ENCODE measurements at places on chromosomes 11 and 22.

GRCh38 chr11:72792437-72793021, 1.3 kb downstream of the STARD10 start:
- no peak for DNase-seq

- DNase-seq, result no peak
These were observed 21.9 kb upstream of the POLD3 start for GRCh38 chr11:74570266-74571061.

- DNase-seq, result no peak
These were observed 107.4 kb downstream of the ZBTB16 start for GRCh38 chr11:114166897-114167323.

DNA sequence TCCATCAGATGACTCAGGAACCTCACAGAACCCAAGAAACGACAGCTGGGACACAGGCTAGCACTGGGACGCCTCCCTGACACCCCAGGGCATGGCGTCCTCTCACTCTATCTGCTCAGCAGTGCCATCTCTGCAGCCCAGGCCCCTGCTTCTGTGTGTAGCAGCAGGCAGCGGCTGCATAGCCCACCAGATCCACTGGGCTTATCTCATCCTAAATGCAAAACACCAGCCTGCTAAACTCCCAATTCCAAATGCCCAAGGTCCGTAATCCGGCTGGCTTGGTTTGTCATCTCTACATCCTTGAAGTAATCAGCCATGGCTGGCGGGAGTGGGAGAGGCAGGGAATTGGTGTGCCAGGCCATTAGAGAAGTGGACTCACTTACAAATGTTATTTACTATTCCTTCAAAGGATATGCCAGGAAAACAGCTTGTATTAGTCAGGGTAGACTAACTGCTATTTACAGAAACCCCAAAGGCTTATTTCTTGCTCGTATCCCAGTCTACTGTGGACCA, 30.7 kb downstream of the SPATA19 start:
- no peak for DNase-seq

DNA sequence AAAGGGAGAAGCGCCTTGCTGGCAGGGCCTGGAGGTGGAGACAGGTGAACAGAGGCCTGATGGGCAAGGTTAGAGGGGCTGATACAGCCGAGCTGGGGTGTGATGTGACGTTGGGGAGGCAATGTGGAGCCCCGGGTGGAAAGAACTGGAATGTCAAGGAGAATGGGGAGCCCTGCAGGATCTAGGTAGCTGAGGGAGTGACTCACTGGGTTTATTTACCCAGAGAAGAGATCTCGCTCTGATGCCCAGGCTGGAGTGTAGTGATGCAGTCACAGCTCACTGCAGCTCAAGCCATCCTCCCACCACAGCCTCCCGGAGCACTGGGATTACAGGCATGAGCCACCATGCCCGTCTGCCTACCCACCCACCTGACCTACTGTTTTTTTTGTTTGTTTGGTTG, 1.9 kb upstream of the CYB5R3 start:
- DNase-seq, result no peak

- no peak for DNase-seq
These were observed 29.4 kb upstream of the DRD2 start for GRCh38 chr11:113504586-113504985.

- DNase-seq, result no peak
These were observed 49.2 kb downstream of the APOL5 start for GRCh38 chr22:35766654-35767580.

DNA sequence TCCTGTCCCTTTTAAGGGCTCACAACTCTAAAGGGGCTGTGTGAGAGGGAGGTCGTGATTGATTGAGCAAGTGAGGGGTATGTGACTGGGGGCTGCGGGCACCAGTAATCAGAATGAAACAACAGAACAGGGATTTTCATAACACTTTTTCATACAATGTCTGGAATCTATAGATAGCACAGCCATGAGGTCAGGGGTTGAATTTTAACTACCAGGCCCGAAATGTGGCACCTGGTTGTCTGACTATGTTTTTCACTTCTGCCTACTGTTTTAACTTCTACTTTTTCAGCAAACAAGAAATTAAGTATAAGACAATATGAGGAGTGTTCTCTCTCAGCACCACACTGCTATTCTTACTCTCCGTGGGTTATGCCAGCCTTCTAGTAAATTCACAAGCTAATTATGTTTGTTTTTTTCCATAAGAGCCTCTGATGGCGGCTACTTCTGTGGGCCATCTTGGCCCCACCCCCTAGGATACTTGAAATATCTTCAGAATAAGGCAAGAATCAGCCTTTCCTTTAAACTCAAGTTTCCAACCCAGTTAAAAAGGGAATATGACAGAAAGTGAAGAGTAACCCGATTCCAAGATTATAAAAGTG, 552.8 kb upstream of the CHORDC1 start:
- DNase-seq, result no peak

GRCh38 chr11:66363187-66363601, 8.4 kb downstream of the SLC29A2 start:
- no peak for DNase-seq

DNA sequence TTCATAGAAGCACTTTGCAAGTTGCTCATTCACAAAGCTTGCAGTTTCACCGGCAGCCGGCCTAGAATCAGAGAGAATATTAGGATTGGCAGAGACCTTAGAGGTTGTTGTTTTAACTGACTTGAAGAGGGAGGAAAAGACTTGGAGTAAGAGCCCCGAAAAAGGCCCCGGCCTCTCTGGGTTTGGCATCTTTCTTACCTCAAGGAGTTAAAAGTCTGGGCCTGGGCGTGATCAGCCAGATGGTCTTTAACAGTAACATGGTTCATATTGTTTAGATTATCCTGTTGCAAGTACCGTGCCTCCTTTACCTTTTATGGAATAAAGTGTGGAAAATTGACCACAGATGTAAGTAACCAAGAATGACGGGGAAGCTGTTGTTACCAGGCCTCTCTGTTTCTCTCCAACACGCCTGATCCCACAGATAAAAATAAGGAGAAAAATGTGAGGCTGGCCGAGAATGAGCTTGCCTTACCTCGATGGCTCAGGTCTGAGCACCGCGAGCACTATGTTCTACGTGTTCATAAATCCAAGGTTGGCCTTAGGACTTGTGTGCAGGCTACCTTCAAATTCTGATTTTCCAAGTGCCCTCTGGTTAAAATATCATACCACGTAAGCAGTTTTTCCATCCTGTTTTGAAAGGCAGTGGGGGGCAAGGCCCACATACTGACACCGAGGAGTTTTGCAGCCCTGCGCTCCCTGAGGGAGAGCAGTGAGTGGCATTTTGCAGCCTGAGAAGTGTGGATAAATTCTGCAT, 56.4 kb downstream of the PARVA start:
- no peak for DNase-seq

DNA sequence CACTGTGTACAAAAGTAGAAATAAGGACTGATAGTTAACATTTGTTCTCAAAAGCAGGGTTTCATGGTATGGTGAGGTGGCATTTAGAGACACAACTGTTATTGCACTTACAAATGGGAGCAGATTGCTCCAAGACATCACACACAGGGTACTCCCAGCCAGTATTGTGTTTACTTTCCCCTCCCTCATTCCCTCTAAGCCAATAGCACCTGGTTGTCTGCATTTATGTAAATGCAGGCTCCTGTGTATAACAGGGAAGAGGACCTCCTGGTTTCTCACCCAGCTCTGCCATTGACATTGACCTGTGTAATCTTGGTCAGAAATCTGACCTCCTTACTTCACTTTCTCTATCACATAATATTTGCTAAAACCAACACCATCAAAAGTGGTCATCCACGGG, 154.4 kb downstream of the NAV2 start:
- DNase-seq, result no peak

DNA sequence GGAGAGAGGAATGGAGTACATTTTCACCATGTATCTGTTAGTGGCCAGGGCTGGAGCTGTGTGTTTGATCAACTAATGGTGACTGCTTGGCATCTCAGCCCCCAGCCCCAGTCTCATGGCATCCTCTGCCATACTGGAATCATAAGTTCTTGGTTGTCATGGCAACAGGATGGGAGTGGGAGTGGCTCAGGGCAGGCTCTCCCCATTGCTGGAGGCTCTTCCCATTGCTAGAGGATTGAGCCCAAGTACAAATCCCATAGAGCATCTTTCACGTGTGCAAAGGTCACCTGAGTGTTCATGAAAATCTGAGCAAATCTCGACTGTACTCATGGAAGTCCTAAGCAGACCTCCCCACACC, 14.9 kb downstream of the DNAJB13 start:
- DNase-seq, result no peak

Measured in stimulated activated CD4-positive, alpha-beta T cell treated with anti-CD3 and anti-CD28 coated beads, Interleukin-12 subunit alpha, Interleukin-12 subunit beta, amount 100 ng/mL, for 48 hours (primary cell).